NCI-H510A treated with DMSO at 0.1 percent for 48 hours (cell line): ENCODE measurements at places on chromosomes 2 and 18.

DNA sequence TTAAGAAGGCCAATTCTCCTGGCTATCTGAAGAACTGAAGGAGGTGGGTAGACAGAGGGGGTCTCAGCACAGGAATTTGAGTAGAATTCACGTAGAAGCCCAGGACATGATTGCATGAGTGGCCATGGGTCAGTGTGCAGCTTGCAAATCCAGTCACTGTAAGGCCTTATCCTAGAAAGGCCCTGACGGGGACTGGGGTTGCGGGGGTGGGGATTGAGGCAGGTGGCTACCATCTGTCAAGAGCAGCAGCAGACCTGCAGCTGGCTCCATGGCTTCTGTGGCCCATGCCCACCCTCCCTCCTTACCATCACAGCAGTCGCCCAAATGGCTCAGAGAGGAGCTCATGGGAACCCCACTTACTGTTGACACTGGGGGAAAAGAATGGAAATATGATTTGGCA is 34.6 kb upstream of the SLC14A1 start:
- DNase-seq: no peak

GRCh38 chr2:175004980-175005732 is at the start of gene CHN1:
CHN1 (minus strand) TSS chr2:175005381; CDS start chr2:175004912, 469 bp downstream.
- peak; percentile 99 for DNase-seq

- no peak for DNase-seq
These were observed 212.5 kb upstream of the GULP1 start for GRCh38 chr2:188079196-188079595.

GRCh38 chr18:848062-848861 is 36.2 kb upstream of the YES1 start:
- no peak for DNase-seq

DNA sequence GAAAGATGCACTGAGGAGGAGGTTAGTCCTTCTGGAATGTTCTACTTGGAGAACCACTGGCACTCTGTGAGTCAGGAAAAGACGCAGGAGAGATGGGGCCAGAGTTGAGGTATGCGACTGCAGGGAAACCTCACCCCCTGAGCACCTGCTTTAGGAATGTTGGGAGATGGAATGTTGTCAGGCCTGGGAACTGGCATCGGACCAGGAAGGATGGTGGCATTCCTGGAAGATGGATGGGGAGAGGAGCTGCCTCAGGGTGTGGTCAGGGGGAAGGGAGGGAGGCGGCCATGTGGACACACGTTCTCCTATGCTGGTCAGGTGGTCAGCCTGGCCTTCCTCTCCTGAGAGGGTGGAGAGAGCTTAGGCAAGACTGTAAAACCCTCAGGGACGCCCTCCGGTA is 146.3 kb downstream of the CELF4 start:
- DNase-seq: no peak

DNA sequence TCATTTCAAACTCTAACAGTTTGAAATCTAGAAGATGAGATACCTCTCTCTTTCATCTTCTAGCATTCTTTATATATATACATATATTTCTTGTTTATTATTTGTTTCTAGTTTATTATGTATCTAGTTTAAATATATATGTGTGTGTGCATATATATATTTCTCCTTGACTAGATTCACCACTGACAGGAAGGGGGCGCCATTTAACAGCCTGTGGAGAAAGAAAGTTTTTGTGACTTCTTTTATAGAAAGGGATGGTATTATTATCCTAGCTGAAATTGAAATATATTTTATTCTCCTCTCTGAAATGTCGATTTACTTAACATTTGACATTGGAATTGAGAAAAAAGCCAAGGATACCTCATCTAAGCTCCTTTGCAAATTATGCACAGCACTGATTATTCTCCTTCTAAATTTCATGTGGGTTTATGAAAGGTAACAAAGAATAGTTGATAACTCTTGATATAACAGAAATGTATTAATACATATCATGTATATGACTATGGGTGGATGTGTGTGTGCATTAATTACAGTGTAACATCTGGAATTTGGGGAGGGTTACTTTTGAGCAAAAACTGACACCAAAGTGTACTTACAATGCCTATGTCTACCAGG is 160.7 kb upstream of the NT5C1B start:
- DNase-seq: peak; percentile 83

DNA sequence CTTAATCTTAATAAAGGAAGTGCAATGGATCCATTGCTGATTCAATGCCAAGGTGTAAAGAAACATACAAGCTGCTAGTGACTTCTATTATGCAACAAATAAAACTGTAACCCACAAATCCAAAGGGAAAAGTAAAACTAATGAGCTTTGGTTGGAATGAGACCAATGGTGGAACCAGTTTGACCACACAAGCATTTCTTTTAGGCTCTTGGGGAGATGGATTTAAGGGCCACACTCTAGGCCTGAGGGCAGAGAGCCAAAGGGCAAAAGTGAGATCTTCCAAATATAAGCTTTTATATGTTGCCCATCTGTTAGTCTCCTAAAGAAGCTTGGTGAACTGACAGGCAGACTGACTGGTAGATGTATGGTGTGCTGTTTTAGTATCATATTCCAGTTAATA is 41.5 kb upstream of the MMADHC start:
- no peak for DNase-seq

- peak; percentile 16 for DNase-seq
These were observed 65.4 kb downstream of the PID1 start for GRCh38 chr2:229205704-229206103.

DNA sequence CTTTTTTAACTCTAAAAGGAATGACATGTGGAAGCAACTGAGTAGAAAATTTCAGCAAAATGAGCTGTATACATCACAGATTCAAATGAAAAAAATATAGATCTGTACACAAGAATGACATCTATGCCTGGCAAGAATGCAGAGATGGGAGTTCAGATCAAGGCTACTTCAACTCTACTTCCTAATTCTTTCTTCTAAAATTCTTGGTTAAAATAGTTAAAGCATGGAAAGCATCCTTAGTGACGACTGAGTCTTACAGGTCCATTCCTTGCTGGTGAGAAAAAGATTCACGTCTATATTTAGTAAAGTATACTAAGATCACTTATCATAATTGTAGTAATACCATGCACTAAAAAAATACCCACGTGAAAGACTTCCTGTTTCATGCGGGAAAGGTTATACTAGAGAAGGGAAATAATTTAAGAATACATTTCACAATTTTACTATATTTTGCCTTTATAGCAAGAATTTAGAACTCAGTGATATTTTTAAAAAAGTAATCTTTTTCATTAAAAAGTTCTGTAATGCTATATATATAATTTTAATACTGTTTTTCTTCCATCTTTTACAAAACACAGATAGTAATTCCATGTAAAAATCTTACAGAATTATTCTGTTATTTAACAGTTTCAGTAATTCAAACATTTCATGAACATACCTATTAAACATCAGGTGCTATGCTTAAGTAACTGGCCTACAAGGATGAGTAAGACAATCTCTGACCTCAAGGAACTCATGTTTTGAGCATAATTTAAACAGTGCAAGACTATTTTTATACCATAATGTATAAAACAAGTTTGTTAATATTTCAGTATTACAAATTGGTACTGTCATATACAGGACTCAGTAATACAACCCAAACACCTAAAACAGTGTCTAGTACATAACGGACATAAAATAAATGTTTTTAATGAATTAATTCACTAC is 159.6 kb downstream of the BAZ2B start:
- no peak for DNase-seq

GRCh38 chr2:73142937-73143336 is 30.2 kb upstream of the RAB11FIP5 start:
- no peak for DNase-seq

- DNase-seq: no peak
These were observed 224.8 kb upstream of the NRXN1 start for GRCh38 chr2:51256736-51257135.

GRCh38 chr18:35028536-35028935 is 12.7 kb upstream of the MAPRE2 start:
- no peak for DNase-seq

- DNase-seq: no peak
These were observed 115.7 kb downstream of the CMPK2 start for GRCh38 chr2:6749962-6750361.

- no peak for DNase-seq
These were observed 187.6 kb downstream of the ARHGAP28 start for GRCh38 chr18:6917072-6917471.

GRCh38 chr2:7795778-7796563 is 878.8 kb downstream of the RNF144A start:
- no peak for DNase-seq

GRCh38 chr2:12177455-12178288 is 431.2 kb downstream of the LPIN1 start:
- no peak for DNase-seq

DNA sequence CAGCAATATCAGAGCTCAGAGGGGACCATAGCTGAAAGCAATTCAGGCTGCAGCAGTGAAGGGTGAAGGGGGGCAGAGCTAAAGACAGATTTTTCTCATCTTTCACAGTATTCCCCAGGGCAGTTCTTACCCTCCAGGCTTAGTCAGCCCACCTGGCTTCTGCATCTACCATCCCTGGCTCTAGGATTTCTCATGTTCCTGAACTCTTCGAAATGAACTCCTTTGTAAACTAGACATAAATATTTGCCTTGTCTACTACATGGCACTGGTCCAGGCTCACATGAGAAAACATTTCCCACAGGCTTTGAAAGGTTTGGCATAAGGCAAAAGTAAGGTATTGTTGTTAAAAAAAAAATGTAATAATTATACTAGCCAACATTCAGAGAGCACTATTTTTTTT is 23.6 kb upstream of the NEB start:
- no peak for DNase-seq

- DNase-seq: no peak
These were observed 22.4 kb upstream of the NAGK start for GRCh38 chr2:71045865-71046548.

DNA sequence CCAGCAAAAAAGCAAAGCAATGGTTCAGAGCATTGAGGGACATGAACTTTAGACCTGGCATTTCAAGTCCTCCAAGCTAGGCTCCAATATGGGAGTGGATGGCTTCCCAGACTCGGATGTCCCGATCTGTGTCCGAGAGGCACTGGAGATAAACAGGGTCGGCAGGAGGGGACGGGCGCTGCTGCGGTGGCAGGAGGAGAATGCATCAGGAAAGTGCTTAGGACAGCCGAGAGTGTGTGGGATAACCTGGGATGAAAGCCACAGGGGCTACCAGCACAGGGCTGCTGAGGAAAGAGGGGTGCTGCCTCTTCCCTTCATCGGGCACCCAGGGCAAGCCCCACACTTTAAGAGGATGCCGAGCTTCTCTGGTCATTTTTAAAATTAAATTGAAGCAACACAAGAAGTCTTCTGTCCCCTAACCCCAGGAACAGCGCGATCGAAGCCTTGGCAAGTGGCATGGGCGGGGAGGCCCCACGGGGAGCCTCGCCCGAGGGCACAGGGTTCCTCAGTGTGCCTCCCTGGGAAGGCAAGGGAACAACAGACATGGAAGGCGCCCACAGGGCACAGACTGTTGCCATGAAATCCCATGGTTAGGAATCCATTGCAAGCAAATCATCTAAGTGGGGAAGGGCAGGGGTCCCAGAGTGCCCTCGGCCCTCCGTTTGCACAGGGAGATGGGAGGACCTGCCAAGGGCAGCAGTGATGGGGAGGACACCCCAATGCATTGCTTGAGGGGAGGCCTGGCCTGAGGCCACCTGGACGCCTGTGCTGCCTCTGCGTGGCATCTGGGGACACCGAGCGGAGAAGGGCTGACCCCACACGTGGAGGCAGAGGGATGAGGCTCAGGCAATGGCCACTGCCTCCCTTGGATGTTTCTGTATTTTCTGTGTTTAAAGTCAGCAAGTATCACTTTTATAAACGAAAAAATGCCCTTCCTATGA is 78.5 kb upstream of the GPC1 start:
- DNase-seq: no peak

GRCh38 chr2:239534581-239535412 is 134.0 kb upstream of the HDAC4 start:
- no peak for DNase-seq

GRCh38 chr2:191436368-191437055 is 191.3 kb downstream of the MYO1B start:
- DNase-seq: no peak

GRCh38 chr2:175964195-175964594 is 37.9 kb downstream of the LNPK start:
- no peak for DNase-seq

DNA sequence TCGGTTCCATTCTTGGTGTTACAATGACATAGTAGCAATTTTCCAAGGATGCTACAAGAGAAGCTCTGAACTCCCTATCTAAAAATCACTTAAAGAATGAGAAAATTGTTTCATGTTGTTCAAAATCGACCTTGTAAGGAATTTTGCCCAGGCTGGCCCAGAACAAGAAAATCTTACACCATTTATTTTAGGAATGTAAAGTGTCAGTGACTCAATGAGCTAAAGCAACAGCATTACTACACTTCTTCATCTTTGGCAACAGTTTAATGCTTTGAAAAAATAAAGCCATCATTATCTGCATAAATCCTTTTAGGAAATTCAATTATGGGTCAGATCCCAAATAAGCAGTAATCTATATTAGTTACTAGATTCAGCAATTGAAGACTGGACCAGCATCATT is 38.6 kb downstream of the SLC25A12 start:
- no peak for DNase-seq

DNA sequence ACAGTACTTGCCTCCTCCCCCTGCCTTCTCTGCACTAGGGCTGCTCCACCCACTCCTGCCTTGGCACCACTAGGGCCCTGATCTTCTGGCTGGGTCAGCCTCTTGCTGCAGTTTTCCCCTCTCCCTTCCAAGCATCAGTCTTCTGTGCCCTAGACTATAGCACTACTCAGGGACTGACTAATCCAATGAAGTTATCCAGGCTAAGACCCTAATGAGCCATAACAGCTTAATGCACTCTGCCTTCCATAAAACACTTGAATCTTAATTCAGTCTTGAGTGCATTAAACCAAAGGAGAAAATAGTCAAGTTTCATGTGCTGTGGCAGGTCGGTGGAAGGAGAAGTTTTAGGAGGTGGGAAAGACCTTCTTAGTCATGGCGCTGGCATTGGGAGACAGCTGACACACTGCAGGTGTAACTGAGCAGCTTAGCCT is 95.7 kb downstream of the BIN1 start:
- DNase-seq: no peak

DNA sequence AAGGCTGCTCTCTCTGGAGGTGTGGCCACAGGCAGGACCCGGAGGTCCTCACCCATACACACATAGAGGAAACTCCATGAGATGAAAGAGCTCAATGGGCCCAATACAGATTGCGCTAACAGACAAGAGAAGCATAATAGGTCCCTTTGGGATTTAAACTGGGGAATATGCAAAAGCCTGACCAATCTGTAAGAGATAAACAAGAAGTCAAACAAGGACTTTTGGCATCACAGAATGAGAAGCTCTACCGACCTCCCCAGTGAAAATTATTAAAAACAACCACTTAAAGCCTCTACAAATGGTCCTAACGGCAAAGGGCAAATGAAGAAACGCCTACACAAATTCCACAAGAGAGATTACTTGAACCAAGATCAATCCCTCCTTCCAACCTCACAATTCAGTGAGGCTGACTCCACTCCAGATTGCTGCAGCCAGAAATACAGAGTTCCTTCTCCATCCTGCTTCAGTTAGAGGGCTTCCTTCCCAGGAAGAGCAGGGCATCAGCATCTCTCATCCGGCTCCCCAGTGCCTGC is 10.8 kb downstream of the IWS1 start:
- DNase-seq: no peak

GRCh38 chr18:68172842-68173549 is 541.9 kb downstream of the TMX3 start:
- no peak for DNase-seq
